ENCODE measurements at places on chromosomes 1 and 21.

GRCh38 chr1:24939040-24939674, 9.1 kb upstream of the RUNX3 start:
- DNase-seq = no peak

DNA sequence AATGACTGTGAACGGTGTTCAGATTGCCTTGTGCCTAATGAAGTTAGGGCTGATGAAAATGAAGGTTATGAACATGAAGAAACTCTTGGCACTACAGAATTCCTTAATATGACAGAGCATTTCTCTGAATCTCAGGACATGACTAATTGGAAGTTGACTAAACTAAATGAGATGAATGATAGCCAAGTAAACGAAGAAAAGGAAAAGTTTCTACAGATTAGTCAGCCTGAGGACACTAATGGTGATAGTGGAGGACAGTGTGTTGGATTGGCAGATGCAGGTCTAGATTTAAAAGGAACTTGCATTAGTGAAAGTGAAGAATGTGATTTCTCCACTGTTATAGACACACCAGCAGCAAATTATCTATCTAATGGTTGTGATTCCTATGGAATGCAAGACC, 96.6 kb downstream of the ZFYVE9 start:
- DNase-seq = no peak

DNA sequence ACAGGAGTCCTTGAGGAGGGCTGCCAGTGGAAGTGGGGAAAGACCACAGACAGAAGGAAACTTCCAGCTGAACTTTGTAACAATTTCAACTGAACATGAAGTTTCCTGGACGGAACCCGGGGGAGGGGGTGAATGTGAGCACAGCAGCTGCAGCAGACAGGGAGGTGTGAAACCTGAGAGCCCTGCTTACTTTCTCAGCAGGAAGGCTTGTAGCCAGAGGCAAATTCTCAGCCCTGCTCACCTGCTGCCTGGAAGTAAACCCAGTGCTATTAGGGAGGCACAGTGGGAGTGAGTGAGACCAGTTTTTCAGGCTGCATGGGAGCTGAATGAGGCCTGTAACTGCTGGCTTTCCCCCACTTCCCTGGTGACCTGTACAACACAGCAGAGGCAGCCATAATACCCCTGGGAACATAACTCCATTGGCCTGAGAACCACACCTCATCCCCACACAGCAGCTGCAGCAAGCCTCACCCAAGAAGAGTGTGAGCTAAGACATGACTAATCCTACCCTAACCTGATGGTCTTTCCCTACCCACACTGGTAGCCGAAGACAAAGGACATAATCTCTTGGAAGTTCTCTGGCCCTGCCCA, 9.6 kb upstream of the SPRR2F start:
- no peak for DNase-seq

GRCh38 chr1:21507511-21508270, 1.5 kb upstream of the ALPL start:
- DNase-seq = no peak

DNA sequence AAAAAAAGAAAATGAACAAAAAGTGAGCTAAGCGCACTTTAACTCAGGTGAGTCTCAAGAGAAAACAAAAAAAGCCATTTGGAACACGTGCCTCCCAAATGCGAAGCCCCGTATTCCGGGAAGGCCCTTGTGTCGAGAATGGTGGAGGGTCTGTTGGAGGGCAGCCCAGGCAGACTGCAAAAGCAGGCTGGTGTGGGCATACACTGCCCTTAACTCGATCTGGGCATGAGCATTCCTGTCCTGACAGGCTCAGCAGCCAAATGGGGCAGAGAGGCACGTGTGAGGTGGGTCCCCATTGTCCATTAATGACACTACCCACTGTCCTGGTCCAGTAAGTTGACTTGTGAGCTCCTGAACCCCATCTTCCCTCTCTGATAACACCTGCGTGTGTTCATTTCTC, 57.7 kb downstream of the EVA1C start:
- DNase-seq = no peak

DNA sequence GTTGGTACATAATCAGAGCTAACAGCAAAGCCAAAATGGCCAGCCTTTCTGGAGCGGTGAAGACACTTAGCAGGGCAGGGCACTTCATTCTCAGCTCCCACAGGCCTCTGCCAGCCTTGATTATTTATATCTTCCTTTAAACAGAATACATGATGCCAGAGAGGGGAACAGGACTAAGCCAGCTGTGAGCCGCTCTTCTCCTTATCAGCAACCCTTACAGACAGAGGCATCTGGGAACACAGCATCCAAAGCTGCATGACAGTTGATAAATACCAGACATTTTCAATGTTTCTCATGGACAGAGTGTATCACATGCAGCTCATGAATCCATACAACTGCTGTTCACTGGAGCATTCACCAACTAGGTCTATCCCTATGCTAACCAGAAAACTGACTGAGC, 29.1 kb downstream of the DNAJC11 start:
- no peak for DNase-seq
